Activated CD4-positive, alpha-beta memory T cell treated with anti-CD3 and anti-CD28 coated beads, Interleukin-2, amount 10 ng/mL, durations not matched to agents 7 days and 5 days (primary cell): ENCODE measurements at places on chromosomes 5 and 9. TPM values are rescaled to one million over a fixed set of nuclear protein-coding genes. Genes with fewer than 3 reads are reported as not detected.

Gene SLC22A4
- total RNA-seq = 0.28 TPM

Gene CCDC69
- 64.2 TPM for total RNA-seq

Gene KIF4B
- total RNA-seq = not detected

Gene RMI1
- total RNA-seq = 22.4 TPM

Gene GARIN3
- total RNA-seq = 0.13 TPM
